ENCODE measurements at places on chromosomes 1 and 21.
A peak's percentile ranks its signal among the peaks of the same experiment; 100 is the strongest.

- peak; percentile 73 for DNase-seq
These were observed 1.1 kb upstream of the TMEM167B start for GRCh38 chr1:109089242-109090015.

GRCh38 chr21:41349126-41349525 lies 12.7 kb upstream of the MX2 start:
- DNase-seq, result no peak

GRCh38 chr1:99548943-99549605 lies 96.8 kb upstream of the PALMD start:
- DNase-seq, result peak; percentile 47

- peak; percentile 90 for DNase-seq
These were observed 1.6 kb upstream of the KLHDC9 start for GRCh38 chr1:161096530-161096929.

DNA sequence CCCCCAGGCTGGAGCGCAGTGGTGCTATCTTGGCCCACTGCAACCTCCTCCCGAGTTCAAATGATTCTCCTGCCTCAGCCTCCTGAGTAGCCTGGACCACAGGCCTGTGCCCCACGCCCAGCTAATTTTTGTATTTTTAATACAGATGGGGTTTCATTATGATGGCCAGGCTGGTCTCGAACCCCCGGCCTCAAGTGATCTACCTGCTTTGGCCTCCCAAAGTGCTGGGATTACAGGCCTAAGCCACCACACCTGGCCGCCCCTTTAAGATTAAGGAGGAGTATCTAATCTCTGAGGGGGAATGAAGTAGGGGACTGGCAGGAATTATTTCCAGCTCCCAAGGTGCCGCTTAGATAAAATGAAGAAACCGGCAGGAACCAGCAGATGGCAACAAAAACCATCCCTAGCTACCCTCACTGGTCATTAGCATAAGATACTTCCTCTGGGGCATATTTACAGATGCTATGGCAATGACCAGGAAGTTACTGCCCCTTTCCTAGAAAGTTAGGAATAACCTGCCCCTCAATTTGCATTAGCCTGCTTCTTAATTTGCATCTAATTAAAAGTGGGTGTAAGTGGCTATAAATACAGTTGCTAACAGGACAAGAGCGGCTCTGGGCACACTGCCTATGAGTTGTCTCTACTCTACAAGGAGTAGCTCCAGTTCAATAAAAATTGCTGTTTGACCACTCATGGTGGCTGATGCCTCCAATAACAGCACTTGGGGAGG lies 7.1 kb upstream of the NSUN4 start:
- DNase-seq, result peak; percentile 28

DNA sequence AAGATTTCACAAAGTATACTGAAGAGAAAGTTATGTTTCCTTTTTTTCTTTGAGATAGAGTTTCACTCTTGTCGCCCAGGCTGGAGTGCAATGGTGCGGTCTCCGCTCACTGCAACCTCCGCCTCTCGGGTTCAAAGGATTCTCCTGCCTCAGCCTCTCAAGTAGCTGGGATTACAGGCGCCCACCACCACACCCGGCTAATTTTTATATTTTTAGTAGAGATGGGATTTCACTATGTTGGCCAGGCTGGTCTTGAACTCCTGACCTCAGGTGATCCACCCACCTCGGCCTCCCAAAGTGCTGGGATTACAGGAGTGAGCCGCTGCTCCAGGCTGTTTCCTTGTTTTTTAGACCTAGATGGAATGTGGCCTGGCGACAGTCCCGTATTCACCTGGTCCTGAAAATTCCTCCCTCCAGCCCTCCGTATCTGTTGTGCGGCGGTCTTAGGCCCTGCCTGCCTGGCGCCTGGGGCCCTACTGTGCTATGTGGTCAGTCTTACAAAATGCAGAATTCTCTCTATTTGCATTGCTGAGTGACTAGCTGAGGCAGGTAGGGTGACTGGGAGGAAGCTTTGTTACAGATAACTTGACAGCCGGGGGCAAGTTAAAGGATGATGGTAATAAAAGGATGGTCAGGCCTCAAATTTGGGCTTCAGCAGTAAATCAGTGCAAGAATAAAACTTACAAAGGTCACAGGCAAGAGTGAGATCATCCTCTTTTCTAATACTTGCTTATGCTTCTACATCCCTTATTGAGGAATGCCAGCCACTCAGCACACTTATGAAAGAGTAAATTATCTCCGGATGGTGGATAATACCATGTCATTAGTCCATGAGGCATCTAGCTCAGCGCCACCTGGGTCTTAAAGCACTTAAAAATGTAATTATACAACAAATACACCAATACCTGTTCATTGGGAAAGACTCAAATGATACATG lies 30.3 kb downstream of the PARK7 start:
- DNase-seq, result no peak

GRCh38 chr21:39014747-39015146 lies 168.5 kb downstream of the PSMG1 start:
- peak; percentile 97 for DNase-seq

GRCh38 chr1:77465139-77465538 lies 183.3 kb downstream of the AK5 start:
- no peak for DNase-seq

GRCh38 chr1:225909477-225909876 lies 14.6 kb downstream of the PYCR2 start:
- no peak for DNase-seq

DNA sequence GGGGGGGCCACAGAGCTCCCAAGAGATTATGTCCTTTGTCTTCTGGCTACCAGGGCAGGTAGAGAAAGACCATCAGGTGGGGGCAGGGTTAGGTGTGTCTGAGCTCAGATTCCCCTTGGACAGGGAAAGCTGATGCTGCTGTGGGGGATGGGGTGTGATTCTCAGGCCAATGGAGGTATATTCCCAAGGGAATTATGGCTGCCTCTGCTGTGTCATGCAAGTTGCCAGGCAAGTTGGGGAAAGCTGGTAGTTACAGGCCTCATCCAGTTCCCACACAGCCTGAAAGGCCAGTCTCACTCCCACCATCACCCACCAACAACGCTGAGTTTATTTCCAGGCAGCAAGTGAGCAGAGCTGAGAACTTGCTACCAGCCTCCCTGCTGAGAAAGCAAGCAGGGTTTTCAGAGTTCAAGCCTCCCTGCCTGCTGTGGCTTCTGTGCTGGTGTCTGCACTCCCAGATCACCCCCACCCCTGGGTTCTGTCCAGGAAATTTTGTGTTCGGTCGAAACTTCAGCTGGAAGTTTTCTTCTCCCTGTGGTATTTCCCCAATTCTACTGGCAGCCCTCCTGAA lies 21.3 kb downstream of the IFI16 start:
- no peak for DNase-seq

- DNase-seq, result no peak
These were observed 70.7 kb downstream of the CD247 start for GRCh38 chr1:167447521-167448136.

- DNase-seq, result peak; percentile 37
These were observed 77.3 kb upstream of the NEK7 start for GRCh38 chr1:198079432-198079951.

- DNase-seq, result no peak
These were observed 89.7 kb downstream of the BCAR3 start for GRCh38 chr1:93591676-93592550.

- DNase-seq, result no peak
These were observed 853.4 kb downstream of the KCNT2 start for GRCh38 chr1:195754874-195755273.

DNA sequence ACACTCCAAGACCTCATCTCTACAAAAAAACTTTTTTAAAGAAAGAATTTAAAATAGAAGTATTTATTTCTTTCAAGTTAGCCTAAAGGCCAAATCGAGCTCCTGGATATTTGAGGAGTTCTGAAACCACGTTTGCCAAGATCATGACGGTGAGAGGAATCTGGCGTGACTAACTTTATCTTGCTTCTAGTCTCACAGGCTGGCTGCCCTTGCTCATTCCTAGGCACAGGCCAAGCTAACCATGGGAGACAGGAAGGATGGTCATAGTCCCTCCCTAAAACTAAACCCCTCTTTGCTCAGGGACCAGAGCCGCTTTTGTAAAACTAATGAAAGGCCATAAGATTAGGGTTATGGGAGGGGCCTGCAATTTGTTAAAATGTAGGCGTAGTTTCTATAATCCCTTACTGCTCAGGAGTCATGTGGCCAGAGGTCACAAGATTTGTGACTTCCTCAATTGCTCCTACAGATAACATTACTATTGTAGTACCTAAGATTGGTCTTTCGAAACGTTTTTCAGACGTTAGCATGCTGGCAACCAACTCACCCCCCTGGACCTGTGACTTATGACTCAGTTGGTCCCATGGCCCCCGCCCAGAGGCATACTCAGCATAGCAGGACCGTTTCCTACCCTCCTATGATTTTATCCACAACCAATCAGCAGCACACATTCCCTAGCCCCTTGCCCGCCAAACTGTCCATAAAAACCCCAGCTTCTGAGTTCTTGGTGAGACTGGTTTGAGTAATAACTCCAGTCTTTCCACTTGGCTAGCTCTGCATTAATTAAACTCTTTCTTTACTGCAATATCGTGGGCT lies 425.0 kb downstream of the SMYD3 start:
- no peak for DNase-seq

DNA sequence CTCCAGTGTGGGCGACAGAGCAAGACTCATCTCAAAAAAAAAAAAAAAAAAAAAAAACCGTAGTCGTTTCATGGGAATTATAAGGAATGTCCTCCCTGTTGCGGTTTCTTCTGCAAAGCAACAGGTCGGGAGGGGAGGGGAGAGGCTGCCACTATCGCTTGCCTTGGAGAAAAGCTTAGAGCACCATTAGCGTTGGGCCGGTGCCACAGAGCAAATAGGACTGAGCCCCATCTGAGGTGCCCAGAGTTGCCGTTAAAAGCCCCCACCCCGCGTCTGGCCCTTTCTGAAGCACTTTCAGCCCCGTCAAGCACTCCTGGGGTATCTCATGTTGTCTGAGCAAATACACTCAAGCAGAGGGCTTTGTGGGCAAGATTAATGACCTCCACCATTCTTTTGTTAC lies 2.2 kb downstream of the RIPPLY3 start:
- DNase-seq, result no peak

- no peak for DNase-seq
These were observed 339 bp downstream of the LHX4 start for GRCh38 chr1:180230416-180230790.

GRCh38 chr1:42164551-42165420 lies at the start of gene GUCA2A:
GUCA2A (minus strand) TSS chr1:42164745; CDS start chr1:42164712, 33 bp downstream.
- DNase-seq, result no peak

DNA sequence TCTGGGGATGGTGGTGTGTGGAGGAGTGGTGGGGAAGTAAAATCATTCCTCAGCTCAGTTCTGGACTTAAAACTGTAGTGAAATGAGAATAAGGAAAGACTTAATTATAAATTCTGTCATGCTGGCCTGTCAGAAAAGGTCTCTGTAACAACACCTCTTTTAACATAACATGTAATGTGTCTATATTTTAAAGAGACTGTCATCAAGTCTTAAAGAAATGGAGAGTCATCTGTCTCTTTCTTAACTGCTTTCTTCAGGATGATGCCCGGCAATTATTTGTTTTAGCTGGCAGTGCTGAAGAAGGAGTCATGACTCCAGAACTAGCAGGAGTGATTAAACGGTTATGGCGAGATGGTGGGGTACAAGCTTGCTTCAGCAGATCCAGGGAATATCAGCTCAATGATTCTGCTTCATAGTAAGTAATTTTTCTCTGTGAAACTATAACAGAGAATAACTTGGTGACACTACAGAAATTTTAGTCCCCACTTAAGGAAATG lies 30.6 kb downstream of the GNAI3 start:
- DNase-seq, result peak; percentile 16

- DNase-seq, result peak; percentile 63
These were observed 133.4 kb downstream of the DMRTB1 start for GRCh38 chr1:53592521-53592982.

DNA sequence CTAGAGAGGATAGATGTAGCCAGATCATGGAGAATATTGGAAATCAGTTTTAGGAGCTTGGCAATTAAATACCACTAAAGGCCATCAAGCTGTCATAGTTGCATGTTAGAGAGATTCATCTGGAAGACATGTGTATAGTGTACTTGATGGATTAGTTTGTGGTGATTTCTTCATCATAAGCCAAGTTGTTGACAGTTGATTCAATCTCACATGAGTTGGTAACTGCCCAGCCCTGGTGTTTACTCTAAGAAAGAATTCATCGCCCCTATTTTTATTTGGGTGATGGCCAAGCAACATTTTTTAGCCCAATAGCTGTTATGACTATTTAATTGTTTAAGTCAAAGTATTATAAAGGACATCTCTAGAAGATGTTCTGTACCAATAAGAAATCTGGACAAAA lies 737.6 kb downstream of the PLA2G4A start:
- DNase-seq, result no peak

DNA sequence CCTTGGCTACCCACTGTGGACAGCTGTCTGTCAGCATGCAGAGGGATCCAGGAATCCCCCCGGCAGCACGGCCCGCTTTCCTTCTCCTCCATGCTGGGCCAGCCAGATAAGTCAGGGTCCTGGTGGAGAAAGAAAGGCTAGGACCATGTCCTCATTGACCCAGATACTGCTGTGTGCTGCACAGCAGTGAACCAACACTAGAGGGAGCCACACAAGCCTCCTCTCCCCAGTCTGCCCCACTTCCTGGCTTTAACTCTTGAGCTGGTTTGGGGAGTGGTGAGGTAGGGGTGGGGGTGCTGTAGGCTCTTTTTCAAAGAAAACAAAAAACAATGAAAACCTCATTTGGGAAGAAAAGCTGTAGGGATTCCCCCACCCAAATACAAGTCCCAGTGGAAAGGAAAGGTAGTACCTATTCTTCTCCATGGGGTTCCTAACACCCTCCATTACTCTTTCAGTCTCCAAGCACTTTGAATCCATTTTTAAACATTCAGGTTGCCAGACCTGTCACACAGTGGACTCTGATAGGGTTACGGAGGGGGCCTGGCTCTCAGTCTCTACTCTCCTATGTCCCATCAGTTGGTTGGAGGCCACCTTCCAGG lies 84.9 kb upstream of the CD1D start:
- peak; percentile 34 for DNase-seq

- no peak for DNase-seq
These were observed 5.6 kb upstream of the PCBP3 start for GRCh38 chr21:45637883-45638282.

DNA sequence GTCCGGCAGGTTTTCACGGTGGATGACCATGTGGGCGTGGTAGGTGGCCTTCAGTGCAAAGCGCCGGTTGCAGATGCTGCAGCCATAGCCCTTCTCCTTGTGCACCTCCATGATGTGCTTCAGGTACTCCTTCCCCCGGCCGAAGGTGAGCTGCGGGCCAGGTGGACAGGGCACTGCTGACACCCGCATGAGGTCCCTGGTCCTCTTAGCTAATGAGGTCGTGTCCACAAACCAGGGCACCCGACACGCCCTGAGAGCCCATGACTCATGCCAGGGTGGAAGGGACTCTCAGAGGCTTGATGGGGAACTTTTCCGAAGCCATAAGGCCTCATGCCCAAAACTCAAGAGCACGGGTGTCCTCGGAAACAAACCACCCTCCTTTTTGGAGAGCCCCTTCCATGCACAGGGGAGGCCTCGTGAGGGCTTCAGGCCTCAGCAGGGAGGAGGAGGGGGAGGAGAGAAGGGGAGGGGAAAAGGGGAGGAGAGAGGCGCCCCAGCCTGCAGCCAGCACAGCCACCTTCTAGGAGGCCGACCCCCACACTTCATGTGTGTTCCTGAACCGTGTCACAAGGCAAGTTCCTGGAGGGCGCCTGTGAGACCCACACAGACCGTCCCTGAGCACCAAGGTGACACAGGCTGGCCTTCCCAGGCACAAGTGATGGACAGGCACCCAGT lies 54.4 kb upstream of the RIPK4 start:
- DNase-seq, result no peak
